ENCODE measurements at places on chromosomes 2 and 18. TPM values are rescaled to one million over a fixed set of nuclear protein-coding genes. Genes with fewer than 3 reads are reported as not detected.

MRO gene
- total RNA-seq = not detected

DNA sequence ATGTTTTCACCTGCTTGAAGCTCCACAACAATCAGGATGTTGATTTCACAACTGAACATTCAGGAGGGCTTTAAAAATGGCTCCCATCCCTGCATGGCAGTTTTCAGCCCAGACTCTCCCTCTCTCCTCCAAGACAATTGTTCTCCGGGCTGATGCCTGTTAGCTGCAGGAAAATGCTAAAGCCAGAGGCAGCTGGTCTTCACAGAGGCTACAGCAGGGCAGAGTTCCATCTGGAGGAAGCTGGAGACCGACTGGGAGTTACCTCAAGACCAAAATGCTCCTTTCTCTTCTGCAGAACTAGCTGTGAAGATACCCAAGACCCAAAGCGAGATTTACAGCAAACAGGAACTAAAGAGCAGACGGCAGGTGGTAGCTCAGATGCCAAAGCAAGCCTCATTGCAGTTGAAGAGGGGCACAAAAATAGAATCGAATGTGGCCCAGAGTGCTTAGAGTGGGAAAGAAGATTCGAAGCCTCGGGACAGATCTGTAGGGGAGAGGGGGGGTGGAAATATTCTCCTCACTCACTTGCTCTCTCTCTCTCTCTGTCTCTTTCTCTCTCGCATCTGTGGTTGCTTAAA is 423.6 kb downstream of the ZNF521 start:
- DNase-seq = no peak

DNA sequence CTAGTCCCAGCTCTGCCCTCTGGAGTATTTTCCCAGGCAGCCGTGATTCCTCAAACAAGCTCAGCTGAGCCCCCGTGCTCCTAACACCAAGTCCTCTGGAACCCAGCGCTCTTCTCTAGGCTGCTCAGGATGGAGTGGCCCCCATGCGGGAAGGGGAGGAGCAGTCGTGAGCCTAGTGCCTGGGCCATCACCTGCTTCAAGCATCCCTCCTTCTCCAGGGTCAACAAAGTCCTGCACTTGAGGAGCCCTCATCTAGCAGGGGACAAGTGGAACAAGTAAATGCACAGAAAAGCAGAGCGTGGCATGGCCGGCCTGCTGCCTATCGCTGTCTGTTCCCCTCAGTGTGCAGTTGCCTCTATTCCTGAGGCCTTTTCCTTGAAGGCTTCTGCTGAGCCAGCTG is 168.6 kb downstream of the INHBB start:
- no peak for DNase-seq

DNA sequence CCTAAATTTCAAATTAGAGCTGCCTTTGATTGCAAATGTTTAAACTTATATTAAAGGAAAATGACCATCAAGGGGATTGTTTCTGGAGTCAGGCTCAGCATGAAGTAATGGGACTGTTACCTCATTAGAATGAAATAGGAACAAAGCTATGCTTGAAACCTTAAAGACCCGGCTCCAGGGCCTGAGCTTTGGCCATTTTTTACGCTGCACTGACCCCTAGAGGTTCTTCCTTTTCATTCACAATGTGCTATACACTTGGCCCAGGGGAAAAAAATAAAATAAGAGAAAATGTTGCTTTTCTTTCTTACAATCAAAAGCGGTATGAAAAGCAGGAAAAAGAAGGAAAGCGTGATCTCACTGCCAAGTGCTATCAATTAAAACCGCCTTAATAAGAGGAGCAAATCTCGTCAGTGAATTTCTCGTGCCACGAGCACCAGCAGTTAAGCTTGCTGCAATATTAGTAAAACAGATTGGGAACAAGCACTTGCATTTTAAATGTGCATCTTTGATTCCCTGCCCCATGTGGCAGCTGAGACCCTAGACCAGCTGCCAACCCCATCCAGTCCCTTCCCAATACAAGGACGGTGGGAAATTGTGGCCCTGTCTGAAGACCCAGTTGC is 96.6 kb downstream of the MBD2 start:
- DNase-seq = peak; percentile 30

DNA sequence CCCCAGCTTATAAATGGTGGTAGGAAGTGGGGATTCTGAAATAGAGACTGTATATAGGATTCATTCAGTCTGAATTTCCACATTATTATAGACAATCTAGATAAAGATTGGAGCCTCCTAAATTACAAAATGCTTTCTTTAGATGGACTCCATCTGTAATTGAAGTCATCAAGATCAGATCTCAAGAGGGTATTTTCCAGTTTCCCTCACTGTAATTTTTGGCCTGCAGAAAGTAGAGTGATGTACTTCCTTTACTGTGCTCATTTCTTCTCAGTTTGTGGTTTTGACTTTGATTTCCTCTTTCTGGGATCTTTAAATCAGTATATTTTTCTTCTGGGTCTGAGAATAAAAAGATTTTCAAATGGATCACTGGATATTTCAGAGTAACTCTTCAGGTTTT is 7.2 kb downstream of the BABAM2 start:
- no peak for DNase-seq

- no peak for DNase-seq
Observed at GRCh38 chr2:25178976-25179375, 10.6 kb upstream of the POMC start.

GRCh38 chr2:53631313-53632125 is 136.1 kb upstream of the CHAC2 start:
- no peak for DNase-seq

- DNase-seq = no peak
Observed at GRCh38 chr18:34031810-34032209, 192.9 kb downstream of the NOL4 start.
